DND-41 (cell line): ENCODE measurements at places on chromosomes 16 and 17.
A peak's percentile ranks its signal among the peaks of the same experiment; 100 is the strongest.

- no peak for DNase-seq
Measured at GRCh38 chr17:21545064-21545463, 147.3 kb upstream of the KCNJ18 start.

DNA sequence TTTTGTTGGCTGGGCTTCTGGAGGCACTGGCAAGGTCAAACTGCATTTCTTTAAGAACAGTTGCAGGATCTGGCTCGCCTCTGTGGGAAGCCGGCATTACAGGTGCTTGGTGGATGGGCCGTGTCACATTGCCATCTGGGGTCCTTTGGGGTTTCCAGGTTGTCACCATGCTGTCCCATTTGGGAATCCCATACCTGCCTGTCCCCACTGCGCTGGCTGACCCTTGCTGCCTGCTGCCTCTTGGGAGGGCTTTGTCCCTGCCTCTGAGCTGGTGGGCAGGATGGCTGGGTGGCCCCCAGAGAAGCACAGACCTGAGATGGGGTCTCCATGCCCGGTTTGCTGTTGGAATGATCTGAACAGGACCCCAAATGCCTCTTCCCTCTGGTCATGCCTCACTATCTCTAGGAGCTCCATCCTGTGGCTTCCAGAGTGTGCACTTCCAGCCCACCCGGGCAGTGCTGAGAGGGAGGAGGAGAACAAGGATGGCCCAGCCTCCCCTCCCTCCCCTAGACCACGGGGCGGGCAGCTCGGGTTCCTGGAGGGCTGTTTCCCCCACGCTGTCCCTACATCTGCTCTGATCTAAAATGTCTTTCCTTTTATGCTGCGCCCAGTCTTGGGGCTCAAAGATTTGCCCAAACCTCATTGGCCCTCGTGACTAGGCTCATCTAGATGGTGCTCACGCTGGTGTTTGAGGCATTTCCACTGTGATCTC is 28.0 kb downstream of the OR1D5 start:
- no peak for DNase-seq

- DNase-seq, result no peak
Measured at GRCh38 chr17:70040336-70040735, 34.7 kb upstream of the KCNJ16 start.

DNA sequence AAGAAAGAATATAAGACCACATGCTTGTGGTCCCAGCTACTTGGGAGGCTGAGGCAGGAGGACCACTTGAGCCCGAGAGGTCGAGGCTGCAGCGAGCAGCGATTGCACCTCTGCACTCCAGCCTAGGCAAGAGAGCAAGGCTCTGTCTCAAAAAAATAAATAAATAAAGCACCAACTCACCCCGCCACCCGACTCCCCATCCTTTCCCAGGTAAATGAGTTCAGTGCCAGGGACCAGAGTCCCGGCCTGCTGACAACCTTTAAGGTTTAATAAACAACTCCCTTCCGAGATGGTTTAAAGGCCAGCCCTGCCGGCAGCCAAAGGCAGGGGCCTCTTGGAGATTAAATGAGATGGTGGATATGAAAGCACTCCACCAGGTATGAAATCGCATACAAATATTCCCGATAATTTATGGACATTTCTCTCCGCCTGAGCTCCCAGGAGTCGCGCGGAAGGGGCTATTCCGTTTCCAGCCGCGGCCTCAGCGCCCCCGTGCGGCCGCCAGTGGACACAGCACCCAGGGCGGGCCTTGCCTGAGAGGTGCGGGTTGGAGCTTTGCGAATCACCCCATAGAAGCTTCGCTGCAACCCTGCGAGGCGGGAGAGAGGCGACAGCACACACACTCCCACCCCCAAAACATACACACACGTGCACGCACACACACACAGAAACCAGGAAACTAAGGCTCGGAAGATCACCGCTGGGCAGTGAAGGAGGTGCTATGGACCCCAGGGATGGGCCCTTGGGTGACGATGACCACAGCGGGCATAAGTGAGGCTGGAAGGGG is 4.0 kb upstream of the RPL38 start:
- peak; percentile 32 for DNase-seq

- DNase-seq, result no peak
Measured at GRCh38 chr16:19114359-19115147, 789 bp downstream of the ITPRIPL2 start.

DNA sequence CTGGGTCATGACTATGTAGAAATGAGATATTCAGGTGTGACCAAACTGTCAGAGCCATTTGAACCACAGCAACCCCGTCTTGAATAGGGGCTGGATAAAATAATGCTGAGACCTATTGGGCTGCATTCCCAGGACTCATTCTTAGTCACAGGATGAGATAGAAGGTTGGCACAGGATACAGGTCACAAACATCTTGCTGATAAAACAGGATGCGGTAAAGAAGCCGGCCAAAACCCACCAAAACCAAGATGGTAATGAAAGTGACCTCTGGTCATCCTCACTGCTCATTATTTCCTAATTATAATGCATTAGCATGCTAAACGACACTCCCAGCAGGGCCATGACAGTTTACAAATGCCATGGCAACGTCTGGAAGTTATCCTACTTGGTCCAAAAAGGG is 545.5 kb downstream of the TMEM114 start:
- DNase-seq, result no peak

DNA sequence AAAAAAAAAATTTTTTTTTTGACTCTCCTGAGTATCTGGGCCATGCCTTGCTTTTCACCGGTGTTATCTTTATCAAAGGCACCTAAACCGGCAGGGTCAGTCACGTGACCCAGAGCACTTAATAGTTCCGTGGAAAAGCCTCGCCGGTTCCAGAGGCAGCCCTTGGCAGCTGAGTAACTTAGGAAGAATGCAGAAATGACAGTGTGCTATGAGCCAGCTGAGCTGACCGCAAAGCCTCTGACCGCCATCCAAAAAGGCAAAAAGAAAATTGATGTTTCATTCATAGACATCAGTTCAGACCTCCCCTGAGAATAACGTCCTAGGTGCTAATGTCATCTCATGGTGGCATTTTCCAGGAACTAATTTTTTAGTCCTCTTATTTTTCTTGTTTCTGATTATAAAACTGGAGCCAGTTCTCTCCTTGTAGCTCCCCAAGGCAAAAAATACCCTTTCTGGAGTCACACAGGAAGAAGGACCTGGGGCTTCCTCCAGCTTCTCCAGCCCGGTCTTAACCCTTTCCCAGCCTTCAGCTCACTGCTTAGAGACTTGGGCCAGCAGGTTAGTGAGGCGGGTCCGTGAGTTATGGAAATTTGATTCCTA is 122.6 kb downstream of the SOCS1 start:
- no peak for DNase-seq

DNA sequence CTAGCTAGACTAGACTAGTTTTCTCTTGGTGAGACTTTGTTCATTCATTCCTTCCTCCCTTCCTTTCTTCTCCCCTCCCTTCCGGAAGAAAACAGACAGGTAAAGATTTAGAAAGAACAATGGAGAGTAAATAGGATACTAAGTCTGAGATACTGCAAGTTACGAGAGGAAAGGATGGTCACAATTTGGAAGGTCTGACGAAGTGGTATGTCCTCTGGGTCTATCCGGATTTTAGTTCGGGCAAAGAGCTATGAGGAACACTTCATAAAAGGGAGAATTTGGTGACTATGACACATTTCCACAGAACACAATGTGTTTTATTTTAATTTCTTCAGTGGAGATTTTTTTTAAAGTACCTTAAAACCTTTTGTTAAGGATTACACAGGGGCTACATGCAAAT is 107.7 kb downstream of the BRIP1 start:
- DNase-seq, result no peak

DNA sequence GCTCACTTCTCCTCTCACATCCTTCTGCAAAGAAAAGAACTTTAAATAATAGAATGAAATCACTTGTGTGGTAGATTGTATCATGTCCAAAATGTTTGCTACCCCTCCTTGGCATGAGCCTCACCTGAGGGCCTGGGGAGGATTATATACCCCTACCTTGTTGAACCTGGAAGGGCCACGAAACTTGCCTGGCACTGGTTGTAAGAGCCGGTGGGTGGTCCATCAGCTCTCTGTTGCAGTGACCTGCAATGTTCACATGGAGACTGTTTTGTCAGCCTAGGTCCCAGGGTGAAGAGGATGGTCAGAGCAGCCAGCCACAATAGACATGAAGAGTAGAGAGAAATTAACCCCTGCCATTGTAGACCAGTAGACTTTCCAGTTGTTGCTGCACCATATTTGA is 10.2 kb downstream of the RSAD1 start:
- no peak for DNase-seq

DNA sequence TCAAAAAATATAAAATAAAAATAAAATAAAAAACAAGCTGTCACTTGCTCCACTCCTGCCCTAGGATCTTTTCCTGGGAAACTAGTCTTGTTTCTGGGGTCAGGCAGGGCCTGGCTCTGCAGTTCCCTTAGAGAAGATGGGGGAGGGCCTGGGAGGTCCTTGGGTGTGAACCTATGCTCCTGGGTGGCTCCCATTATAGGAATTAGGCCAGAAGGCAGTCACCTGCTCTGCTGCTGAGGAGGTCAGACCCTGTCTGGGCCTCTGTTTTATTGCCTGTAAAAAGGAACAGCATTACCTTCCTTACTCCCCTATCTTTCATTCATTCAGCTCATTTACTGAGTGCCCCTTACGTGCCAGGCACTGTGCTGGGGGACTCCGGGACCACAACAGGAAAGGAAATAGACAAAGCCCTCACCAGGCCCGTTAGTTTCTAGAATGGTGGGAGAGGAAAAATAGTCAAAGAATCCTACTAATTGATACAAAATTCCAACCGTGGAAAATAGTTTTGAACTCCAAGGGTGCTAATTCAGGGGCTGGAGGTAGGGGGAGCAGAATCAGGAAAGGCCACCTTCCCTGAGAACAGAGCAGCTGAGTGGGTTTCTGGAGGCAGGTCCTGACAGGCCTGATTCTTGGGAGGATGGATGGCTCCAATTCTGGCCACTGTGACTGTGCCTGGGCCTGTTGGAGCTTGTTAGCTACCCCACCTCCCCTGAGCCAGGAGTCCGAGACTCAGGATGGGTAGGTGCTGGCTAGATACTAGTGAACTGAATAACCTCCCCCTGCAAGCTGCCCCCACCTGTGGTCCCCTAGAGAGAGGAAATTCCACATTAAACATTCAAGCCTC is 1.3 kb upstream of the SLC46A1 start:
- DNase-seq, result no peak

DNA sequence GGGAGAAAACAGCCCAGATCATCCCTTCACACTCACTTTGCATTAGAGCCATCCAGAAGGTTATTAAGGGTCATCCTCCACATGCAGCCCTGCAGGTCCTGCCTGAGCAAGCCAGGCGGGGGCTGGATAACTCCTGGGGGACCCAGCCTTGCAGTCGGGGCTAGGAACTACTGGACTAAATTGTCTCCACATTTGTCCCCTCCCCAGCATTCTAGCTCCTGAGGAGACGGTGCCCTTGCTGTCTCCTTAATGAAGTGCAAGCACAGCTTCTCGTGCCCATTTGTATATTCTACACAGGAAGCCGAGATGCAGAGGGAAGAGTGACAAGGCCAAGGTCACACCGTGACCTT is 185.2 kb downstream of the C16orf95 start:
- DNase-seq, result no peak

DNA sequence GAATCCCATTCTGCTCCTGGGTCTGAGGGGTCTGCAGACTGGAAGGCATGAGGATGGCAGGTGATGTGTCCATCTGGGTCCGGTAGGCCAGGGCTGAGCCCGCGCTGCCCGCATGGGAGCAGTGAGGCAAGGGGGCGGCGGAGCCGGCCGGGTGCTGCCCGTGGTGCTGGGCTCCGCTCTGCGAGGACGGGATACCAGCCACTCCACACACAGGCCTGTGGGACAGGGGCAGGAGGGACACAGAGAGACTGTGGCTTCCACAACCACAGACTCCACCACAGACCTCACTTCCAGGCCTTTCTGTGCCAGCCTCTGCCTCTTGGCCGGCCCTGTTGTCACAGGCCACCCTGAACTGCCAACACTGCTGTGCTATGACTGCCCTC is 25.4 kb downstream of the MAP1LC3B start:
- no peak for DNase-seq

- DNase-seq, result no peak
Measured at GRCh38 chr17:64130559-64131001, 636 bp upstream of the ERN1 start.
